ENCODE measurements at places on chromosomes 6 and 20.
A peak's percentile ranks its signal among the peaks of the same experiment; 100 is the strongest.

DNA sequence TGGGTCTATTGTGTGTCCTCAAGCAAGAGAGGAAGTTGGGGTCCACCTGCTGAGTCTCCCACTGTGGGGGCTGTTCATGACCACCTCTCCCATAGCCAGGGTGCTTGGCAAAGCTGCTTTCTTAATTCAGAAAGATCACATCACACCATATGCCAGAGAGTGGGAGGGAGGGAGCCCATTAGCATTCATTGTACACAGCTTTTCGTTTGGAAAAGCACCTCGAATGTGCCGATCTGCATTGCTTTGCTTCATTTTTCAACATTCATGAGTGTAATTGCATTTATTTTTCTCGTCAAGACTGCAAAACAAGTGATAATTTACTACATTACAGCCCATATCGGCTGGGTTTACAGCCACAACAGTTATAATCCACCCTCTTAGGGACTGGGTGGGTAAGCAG is 327.3 kb downstream of the PTPRT start:
- DNase-seq: no peak

- DNase-seq: peak; percentile 39
Measured at GRCh38 chr20:43824309-43825050, 90.2 kb upstream of the TOX2 start.

- DNase-seq: no peak
Measured at GRCh38 chr20:44023515-44024371, 109.1 kb downstream of the TOX2 start.

GRCh38 chr6:24340998-24341938 is 16.6 kb downstream of the DCDC2 start:
- no peak for DNase-seq

GRCh38 chr20:25319241-25320034 is 71.2 kb downstream of the ABHD12 start:
- DNase-seq: no peak

GRCh38 chr20:10682939-10683338 is 9.1 kb upstream of the JAG1 start:
- DNase-seq: no peak

All from H9 (cell line).